ENCODE measurements at places on chromosomes 7 and 10. TPM values are rescaled to one million over a fixed set of nuclear protein-coding genes. Genes with fewer than 3 reads are reported as not detected.

The ETV1 gene
- 0.41 TPM for total RNA-seq

The EXOSC1 gene
- 55.1 TPM for total RNA-seq

The MUC3A gene
- not detected for total RNA-seq

The IFRD1 gene
- 36.0 TPM for total RNA-seq

The CALD1 gene
- total RNA-seq: 0.82 TPM

The TWIST1 gene
- 0.18 TPM for total RNA-seq

The PRPS1L1 gene
- not detected for total RNA-seq

The HECW1 gene
- total RNA-seq: not detected

The NEUROD6 gene
- not detected for total RNA-seq

The IFIT2 gene
- total RNA-seq: 5.9 TPM

The SP8 gene
- total RNA-seq: not detected

The KCTD7 gene
- total RNA-seq: 27.1 TPM

The SUN3 gene
- not detected for total RNA-seq

The TMEM139 gene
- total RNA-seq: 0.89 TPM

The FZD1 gene
- total RNA-seq: 0.66 TPM

The RNF148 gene
- not detected for total RNA-seq

The SYT15B gene
- total RNA-seq: 0.27 TPM

The FAM25G gene
- total RNA-seq: not detected

The SRGN gene
- 215 TPM for total RNA-seq

The PLXDC2 gene
- total RNA-seq: not detected

The SLC16A12 gene
- total RNA-seq: not detected

The PRXL2A gene
- 11.5 TPM for total RNA-seq

The ZNF488 gene
- 0.93 TPM for total RNA-seq

The GPR37 gene
- total RNA-seq: not detected

The MYL7 gene
- not detected for total RNA-seq

All from T-helper 2 cell treated with Interferon-gamma antibody and Interleukin-4, amounts not matched to agents 100 ng/mL and 5 ng/mL, for 36 hours (primary cell).